ENCODE measurements at places on chromosomes 3 and 15. TPM values are rescaled to one million over a fixed set of nuclear protein-coding genes. Genes with fewer than 3 reads are reported as not detected.

Gene ACAN
- 0.26 TPM for total RNA-seq

Gene PAQR9
- total RNA-seq, result 3.0 TPM

Gene FILIP1L
- total RNA-seq, result 0.45 TPM

Gene CNTN4
- total RNA-seq, result not detected

Gene GHSR
- not detected for total RNA-seq

Gene EPHB3
- total RNA-seq, result 0.34 TPM

Gene CD200R1
- 0.09 TPM for total RNA-seq

Gene ABCC5
- 12.0 TPM for total RNA-seq

Gene KPNA4
- 32.9 TPM for total RNA-seq

Gene SPESP1
- not detected for total RNA-seq

Gene CKMT1A
- 3.3 TPM for total RNA-seq

Gene GPX1
- total RNA-seq, result 303 TPM

Gene TRH
- not detected for total RNA-seq

Gene IL20RB
- 1.0 TPM for total RNA-seq

Gene INSYN1
- total RNA-seq, result 2.1 TPM

Gene PPCDC
- total RNA-seq, result 18.6 TPM

Gene LMAN1L
- not detected for total RNA-seq

Gene ZMYND10
- total RNA-seq, result 1.3 TPM

Gene NTRK3
- total RNA-seq, result 22.2 TPM

Gene MAGEF1
- 28.7 TPM for total RNA-seq

Measured in A549 treated with CpdA at 1 μM for 4 hours (cell line).